ENCODE measurements at places on chromosomes 5 and 9. TPM values are rescaled to one million over a fixed set of nuclear protein-coding genes. Genes with fewer than 3 reads are reported as not detected.

- DNase-seq, result no peak
These were observed 182.5 kb upstream of the CDH12 start for GRCh38 chr5:23035555-23036090.

DNA sequence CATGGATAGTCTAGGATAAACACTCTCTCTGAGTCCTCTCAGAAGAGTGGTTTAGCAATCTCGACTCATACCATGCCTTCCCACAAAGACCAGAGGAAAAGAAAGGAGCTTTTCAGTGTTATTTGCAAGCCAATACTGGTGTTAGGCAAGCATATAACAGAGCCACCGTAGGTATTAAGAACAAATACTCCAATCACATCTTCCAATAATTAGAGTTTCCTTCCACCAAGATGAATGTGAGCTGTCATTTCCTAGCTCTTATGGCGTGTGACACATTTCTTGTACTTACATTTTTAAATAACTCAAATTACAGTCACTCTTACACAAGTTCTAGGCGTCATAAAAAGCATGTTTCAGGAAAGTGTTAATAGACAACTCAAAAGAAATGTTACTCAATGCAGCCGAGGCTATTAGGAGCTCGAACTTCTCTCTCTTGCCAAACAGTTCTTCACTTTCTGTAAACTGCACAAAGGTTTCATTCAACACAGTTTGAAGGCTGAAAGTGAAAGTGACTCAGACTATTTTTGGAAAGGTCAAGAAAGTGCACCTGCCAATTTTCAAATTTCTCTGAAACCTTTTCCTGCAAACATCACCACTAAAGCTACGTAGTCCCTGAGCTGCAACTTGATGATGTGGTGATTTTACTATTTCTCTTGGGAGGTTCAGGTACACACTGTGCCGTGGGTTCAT, 153.8 kb downstream of the AUH start:
- peak; percentile 71 for DNase-seq

DNA sequence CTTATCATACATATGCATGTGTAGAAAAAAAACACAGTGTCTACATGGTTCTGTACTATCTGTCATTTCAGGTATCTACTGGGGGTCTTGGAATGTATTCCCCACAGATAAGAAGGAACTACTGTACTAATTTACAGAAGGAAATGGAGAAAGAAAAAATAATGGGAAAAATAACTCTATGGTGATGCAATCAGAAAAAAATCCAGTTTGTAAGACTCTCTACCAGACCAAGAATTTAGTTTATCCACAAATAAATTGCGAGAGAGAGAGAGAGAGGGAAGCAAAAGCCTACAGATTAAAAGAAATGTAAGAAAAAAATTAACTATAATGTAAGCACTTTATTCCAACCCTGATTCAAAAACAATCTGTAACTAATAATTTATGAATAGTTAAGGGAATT, 708.6 kb upstream of the ZNF608 start:
- DNase-seq, result peak; percentile 37

- DNase-seq, result no peak
These were observed 267.7 kb downstream of the FANCC start for GRCh38 chr9:95049761-95050160.

Gene TRIM32
- total RNA-seq, result 33.7 TPM

DNA sequence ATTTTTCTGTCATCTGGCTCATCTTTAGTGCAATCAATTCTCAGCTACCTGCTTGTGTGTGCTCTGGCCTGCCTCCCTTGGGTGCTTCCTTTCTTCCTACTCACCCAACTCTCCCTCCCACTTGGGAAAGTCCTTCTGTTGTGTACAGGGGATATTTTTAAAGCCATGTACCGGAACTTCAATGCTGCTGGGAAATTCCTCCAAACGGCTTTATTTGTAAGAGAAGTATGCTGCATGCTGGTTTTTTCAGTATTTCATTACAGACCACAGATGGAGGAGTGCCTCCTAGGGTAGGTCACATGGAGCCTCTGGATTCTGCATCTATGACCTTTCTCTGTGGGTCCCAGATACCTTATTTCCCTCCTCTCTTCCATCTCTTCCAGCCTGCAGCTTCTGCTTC, 5.4 kb upstream of the HMHB1 start:
- no peak for DNase-seq
